ENCODE measurements at places on chromosomes 16 and 17.

GRCh38 chr17:59371416-59372100 is 40.1 kb downstream of the YPEL2 start:
- DNase-seq: no peak

DNA sequence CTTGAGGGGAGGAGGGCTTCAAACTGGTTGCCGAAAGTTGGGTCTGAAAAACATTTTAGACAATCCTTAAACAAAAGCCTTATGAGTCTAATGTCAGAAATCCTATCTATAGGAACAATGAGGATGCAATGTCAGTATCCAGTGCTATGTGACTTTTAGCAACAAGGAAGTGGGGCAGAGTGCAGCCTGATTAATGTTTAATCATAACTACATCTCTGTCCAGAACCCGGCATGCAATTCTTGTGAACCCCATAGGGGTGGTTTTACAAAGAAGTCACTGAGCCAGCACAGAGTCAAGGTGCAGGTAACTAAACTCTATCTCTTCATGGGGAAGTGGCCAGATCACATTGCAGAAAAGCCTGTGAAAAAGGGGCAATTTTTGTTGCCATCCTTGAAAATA is 267.5 kb downstream of the HS3ST4 start:
- no peak for DNase-seq

GRCh38 chr16:16817196-16817595 is 438.3 kb downstream of the NPIPA7 start:
- DNase-seq: no peak

DNA sequence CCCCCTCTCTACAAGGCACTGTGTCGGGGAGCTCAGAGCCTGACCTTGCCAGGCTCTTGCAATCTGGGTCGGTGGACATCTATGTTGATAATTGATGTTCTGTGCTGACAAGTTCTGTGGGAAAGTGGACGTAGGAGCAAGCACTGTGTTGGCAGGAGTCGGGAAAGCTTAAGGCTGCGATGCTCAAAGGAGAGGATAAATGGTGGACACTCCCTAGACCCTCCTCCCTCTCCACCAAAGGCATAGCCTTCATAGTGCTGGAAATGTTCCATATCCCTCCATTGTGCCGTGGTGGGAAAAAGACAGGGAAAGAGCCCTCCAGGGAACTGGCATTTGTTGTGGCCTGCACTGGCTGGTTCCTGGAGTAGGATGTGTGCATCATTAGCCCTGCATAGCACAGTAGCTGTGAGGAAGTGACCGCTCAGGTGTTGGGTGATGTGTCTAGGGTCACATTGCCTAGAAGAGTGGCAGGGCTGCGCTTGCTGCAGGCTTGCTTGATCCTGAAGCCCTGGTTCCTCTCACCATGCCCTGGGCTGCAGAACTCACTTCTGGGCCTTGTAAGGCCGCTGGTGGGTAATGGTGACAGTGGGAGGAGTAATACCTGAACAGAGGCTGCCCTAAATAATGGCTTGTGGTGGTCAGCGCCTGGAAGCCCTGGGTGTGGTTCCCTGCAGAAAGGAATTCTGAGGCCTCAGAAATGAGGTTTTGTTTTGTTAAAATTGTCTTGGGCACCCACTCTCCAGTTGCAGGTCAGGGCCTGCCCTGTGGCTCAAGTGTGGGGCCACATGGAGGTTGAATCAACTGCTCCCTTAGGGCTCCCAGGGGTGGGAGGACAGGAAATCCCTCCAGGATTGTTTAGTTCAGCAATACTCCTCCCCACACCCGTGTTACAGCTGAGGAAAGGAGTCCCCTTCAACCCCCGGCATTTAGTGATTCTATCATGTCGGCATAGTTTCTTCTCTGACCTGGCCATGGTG is 62.6 kb downstream of the KSR1 start:
- DNase-seq: no peak

DNA sequence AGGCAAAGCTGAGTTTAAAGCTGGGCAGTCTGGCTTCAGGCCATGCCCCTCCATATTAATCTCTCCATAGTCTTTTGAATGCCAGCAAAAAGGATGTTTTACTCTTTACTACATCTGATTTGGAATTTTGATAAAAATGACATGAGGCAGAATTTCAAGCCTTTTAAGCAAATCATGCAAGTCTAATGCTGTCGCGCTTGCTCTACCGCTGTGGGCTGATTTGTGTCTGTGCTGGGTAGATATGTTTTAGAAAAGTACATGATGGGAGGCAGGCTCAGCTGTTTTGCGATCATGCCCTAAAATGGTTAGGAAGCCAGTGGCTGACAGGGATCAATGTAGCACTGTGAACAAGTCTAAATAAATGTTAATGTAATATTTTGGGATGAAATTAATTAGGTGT is 311.9 kb downstream of the CA10 start:
- DNase-seq: no peak

DNA sequence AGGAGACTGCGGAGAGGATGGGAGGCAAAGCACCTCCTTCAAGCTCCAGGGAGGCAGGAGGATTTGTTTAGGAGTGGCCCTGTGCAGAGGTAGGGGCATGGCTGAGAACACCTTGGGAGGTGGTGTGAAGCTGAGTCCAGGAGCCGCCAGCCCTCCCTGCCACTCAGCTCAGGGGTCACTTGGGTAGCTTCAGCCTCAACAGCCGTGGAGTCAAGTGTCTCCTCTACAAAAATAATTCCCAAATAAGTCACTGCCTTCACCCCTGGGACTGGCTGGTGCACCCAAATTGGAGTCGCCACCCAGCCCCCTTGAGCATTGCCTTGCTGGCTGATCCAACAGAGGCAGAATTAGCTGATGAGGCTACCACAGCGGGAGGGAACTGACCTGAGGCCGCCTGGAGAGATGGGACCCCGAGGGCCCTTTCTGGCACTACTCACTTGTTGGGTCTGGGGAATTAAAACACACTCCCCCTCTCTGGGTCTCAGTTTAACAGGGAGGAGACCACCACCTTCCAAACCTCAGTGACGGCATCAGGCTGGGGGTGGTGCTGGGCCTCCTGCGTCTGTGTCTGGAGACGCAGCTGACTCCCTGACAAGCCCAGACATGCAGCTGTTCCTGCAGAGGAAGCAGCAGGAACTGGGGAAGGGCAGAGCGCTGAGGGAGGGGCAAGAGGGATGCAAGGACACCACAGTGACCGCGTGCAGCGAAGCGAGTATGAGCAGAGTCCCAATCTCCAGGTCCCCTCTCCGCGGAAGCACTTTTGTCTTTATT is 87.9 kb upstream of the TOB1 start:
- DNase-seq: peak; percentile 76

DNA sequence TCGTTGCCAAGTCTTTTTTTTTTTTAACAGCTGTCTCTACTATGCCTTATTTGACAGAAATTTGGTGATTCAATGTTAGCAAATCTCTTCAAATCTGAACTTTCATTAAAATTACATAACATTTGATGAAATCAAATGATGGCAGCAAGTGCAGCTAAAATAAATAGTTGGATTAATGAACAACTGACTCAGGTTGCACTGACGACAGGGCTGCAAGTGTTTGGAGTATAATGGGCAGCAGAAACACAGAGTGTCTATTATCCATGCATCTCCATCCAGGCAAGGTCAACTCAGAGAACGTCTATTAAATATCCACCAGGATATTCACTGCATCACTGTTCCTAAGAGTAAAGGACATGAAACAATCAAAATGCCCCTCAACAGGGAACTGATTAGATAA is 109.8 kb downstream of the SLC39A11 start:
- no peak for DNase-seq

DNA sequence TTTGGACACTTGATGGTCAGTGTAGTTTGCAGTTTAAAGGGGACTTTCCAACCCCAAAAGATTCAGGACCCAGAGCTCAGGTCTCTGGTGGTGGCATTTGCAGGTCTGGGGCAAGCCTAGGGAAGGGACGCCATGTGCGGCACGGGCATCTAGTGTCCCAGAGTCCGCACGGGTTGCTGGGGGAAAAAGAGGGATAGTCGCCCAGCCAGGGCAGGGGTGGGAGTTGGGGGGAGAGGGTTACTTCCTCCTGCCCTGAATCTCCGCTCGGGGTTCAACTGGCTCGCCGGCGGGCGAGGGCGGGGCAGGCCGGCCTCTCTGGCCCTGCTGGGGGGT is 239 bp upstream of the CA7 start:
- DNase-seq: no peak

- DNase-seq: no peak
Measured at GRCh38 chr16:54503011-54503855, 216.6 kb upstream of the IRX3 start.

GRCh38 chr17:49633762-49634484 is 44.0 kb downstream of the SPOP start:
- DNase-seq: no peak

GRCh38 chr17:36743130-36743529 is 141.7 kb downstream of the MRM1 start:
- no peak for DNase-seq

- DNase-seq: no peak
Measured at GRCh38 chr17:13268791-13269595, 251.2 kb upstream of the ELAC2 start.

- DNase-seq: peak; percentile 46
Measured at GRCh38 chr16:3780570-3780969, 63.2 kb upstream of the TRAP1 start.

DNA sequence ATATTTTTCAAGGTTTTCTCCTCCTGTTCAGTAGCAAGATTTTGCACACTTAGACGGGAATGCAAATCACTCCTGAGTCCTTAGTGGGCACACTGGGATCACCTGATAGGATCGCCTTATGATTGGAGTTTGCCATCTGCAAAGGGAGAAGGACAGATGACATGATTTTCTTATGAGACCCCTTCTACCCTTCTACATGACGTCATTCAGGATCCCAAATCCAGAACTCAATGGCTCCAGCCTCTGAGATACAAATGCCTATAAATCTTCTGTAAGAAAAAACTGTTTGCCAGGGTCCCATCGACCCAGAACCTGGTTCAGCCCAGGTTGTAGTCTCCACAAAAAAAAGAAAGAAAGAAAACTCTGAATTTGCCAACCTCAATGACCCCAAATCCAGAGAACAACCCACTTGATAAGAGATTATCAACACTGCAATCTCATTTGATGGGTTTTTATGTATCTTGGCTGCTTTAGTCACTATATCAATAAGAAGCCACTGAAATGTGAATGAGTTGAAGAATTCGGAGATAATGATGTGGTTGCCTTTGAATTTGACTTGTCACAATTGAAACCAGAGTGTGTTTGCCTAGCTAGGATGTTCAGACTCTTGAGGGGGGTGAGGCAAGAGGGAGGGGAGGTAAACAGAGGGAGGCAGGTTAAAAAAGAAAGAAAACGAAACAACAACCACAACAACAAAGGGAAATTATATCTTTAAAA is 6.7 kb downstream of the ZNF423 start:
- no peak for DNase-seq

GRCh38 chr16:76976101-76976500 is 214.9 kb upstream of the MON1B start:
- DNase-seq: no peak

DNA sequence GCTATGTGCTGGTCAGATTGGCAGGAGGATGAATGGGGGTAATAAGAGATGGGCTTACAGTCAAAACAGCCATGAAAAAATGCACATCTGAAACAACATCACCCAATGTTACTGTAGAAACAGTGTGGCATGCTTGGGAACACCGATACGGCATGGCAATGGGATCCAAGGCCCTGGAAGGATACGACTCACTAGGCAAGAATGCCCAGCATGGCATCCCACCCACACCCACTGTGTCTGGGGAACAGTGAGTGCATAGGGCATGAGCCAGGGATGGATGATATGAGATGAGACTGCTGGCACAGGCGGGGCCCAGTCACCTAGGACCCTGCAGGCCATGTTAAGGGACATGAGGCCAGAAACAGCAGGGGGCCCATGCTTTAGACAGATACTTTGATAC is 11.5 kb downstream of the TRIM25 start:
- no peak for DNase-seq

DNA sequence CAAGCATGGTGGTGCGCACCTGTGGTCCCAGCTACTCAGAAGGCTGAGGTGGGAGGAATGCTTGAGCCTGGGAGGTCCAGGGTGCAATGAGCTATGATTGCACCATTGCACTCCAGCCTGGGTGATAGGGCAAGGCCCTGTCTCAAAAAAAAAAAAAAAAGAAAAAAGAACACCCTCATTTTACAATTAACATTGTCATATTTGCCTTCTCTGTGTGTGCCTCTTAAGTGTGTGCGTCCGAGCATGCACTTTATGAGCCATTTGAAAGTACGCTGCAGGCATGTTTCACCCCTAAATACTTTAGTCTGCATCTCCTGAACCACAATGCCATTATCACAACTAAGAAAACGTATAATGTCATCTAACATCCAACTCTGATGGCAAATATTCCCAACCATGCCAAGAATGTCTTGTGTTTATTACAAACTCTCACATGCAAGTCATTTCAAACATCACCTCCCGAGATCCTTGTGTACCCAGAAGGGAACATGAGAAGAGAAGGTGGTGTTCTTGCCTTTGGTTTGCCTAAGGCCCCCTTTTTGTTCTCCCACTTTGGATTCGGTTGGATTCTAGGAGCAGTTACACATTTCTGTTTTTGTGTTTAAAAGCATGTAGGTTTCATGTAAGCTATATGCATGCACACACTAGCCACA is 38.0 kb downstream of the CDH1 start:
- no peak for DNase-seq

DNA sequence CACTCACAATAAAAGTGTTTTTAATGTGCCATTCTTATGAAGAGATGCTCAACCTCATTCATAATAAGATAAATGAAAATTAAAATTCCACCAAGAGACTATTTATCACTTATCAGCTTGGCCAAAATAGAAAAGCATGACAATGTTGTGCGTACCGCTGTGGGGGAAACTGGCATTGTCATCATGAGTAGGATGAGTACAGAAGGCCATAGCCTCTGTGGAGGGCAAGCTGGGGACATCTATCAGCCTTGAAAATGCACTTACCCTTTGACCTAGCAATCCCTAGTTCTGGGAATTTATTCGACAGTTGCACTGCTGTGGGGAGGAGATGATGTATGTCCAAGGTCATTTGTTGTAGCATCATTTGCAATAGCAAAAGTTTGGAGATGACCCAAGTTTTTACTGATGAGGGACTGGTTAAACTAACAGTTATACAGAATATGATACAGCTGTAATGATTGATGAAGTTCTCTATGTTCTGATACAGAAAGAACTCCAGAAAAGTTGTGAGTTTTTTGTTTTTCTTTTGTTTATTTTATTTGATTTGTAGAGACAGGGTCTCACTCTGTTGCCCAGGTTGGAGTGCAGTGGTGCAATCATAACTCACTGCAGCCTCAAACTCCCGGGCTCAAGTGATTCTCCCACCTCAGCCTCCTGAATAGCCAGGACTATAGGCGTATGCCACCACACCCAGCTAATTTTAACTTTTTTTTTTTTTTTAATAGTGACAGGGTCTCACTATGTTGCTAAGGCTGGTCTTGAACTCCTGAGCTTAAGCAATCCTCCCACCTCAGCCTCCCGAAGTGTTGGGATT is 13.7 kb upstream of the PRKCB start:
- no peak for DNase-seq

- no peak for DNase-seq
Measured at GRCh38 chr17:40550608-40551007, 14.7 kb downstream of the CCR7 start.

- DNase-seq: no peak
Measured at GRCh38 chr17:79085921-79086551, 11.4 kb downstream of the ENGASE start.

- DNase-seq: no peak
Measured at GRCh38 chr17:58311429-58311894, 17.1 kb downstream of the TSPOAP1 start.
